Stimulated activated naive CD8-positive, alpha-beta T cell treated with anti-CD3 and anti-CD28 coated beads, Interleukin-15, Interleukin-2, amounts not matched to agents 100 U/mL and 50 U/mL, for 24 hours (primary cell): ENCODE measurements at places on chromosomes 11 and 22.

- peak; percentile 50 for DNase-seq
Observed at GRCh38 chr22:29071261-29072045, 1.4 kb upstream of the KREMEN1 start.

DNA sequence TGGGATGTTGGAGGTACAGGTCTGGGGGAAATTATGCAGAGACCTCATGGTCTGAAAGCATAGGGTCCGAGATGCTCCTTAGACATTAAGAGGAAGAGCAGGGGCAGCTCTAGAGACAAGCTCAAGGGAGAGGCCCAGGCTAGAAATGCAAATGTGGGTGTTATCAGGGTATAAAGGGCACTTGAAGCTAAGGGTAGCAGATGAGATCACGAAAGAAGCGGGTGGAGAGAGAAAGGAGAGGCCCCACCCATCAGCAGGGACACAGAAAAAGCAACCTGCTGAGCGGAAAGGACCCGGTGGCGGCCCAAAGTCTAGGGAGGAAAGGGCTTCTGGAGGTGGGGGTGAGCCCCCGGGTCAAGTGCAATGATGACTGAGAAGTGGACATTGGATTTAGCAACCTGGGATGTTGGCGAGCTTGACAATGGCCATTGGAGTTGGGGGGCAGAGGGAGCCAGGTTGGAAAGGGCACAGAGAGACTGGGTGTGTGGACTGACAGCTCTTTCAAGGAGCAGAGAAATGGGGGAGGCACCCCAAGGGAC is 8.9 kb downstream of the TMPRSS6 start:
- DNase-seq: no peak

GRCh38 chr11:27386181-27386845 is 23.3 kb upstream of the CCDC34 start:
- DNase-seq: no peak

DNA sequence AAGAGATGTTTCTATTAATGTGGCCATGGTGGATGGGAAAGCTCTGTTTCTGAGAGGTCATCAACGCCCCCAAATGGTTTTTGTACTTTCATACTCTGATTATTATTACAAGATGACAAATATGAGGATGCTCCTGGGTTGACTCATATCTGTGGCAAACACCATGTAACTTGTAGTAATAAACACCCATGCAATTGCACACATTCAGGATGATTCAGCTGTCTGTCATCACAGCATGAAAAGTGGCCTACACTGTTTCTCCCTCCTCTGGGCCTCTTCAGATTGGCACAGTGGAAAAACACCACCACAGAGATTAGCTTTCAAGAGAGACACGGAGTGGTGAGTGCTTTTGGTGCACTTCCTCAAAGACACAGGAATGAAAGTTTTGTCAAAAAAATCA is 85.4 kb downstream of the MTNR1B start:
- peak; percentile 6 for DNase-seq

- DNase-seq: no peak
Observed at GRCh38 chr11:105033781-105034180, 1.2 kb downstream of the CASP1 start.

DNA sequence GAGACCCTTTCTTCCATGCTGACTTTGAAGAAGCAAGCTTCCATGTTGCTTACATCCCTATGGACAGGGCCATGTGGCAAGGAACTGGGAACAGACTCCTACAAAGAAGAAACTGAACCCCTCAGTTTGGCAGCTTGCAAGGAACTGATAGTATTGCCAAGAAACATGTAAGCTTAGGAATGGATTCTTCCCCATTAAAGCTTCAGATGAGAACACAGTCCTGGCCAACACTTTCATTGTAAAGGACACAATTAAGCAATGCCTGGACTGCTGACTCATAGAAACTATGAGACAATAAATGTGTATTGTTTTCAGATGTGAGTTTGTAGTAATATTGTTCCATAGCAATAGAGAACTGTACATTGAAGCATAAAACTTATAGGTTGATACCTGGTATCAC is 82.4 kb downstream of the AASDHPPT start:
- no peak for DNase-seq

GRCh38 chr11:102457865-102458264 is 5.3 kb upstream of the TMEM123 start:
- DNase-seq: no peak

- DNase-seq: no peak
Observed at GRCh38 chr22:45180146-45180679, 16.5 kb downstream of the NUP50 start.

DNA sequence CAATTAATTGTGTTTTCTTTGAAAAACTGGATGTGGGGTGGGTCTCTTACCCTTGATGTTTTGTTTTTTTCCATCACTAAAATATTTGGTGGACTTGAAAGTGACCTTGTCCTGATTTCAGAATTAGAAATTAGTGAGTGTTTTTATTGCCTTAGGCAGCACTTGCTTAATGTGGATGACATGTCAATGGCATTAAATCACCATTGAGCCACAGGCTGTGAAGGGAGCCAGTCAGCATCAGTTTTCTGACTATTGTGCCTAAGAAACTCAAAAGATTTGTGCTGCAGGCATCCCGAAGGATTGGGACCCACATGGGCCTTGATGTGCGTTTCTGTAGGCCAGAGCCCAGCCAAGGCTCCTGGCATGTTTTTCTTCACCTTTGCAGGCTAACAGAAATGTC is 53.8 kb downstream of the SWAP70 start:
- DNase-seq: no peak

DNA sequence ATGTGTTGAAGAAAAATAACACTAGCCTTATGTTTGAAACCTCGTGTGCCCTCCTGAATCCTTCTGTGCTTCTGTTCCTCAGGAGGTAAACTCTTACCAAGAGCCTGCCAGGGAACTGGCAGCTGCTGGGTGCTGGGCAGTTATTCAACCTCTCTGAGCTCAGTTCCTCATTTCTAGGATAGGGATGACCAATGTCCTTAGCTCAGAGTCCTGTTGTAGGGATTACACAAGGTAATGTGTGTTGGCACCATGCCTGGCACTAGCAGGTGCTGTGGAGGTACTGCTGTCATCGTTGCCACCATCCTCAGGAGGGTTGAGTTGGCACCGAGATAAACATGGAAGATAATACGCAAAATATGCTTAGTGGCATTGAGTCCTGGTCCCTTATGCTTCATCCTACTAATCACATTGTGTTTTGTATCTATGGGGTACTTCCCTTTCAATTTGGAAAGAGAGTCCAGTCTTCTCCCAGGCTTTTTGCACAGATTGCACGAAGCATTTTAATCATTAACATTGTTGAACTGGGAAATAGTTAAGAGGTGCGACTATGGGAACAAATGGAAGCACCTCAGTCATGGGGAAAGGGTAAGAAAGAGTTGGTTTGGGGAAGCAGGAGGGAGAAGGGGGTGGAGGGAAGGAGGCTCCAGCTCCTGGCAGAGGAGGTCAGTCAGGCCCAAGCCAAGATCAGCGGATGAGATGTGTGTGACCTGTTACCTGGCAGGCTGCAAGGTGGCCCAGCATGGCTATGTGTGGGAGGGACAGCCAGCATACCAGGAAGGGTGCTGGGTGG is 56.7 kb downstream of the CABIN1 start:
- no peak for DNase-seq

DNA sequence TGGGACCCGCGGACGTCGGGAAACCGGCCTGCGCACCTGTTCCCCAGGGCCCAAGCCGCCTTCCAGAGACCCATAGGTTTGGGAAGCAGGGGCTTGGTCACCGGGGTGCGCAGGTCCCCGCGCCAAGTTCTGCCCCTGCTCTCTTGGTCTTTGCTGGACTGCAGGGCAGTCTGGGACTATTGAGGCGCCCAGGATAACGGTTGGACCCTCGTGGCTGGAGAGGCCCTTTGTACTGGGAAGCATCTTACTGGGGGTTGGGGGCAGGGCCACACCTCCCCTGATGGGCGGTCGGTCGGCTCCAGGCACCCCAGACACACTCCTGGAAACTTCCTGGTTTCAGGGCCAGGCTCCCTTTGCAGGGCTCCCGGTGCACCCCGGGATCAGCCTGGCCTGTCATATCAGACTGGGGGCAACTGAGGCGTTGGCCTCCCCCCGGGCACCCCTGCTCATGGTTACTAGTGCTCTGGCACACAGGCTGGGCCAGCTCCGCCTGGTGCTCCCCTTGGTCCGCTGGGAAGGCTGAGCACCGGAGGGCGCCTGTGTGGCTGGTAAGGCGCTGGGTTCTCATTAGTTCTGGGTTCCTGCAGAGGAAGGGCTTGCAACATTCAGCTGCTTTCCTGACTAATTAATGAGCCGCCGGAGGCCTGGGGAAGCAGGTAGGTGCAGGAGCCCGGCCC is 1250.5 kb downstream of the BRD1 start:
- DNase-seq: no peak

- DNase-seq: no peak
Observed at GRCh38 chr11:6249770-6250555, 9.7 kb upstream of the CCKBR start.
